GM13976 (cell line): ENCODE measurements at places on chromosomes 12 and 14.

DNA sequence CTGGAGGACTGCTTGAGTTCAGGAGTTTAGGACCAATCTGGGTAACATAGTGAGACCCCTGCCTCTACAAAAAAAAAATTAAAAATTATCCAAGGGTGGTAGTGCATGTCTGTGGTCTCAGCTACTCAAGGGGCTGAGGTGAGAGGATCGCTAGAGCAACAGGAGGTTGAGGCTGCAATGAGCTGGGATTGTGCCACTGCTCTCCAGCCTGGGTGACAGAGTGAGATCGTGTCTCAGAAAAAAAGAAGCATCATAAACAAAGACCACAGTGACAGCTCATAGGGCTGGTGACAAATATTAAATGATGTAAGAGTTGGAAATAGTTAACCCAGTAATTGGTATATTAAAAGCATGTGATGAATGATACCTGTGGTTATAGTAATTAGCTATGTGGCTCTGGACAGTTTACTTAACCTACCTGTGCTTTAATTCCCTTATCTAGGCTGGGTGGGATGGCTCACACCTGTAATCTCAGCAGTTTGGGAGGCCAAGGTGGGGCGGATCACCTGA, 68.0 kb downstream of the GSC start:
- no peak for DNase-seq

- DNase-seq, result no peak
Observed at GRCh38 chr14:102303664-102304063, 1.3 kb downstream of the MOK start.

DNA sequence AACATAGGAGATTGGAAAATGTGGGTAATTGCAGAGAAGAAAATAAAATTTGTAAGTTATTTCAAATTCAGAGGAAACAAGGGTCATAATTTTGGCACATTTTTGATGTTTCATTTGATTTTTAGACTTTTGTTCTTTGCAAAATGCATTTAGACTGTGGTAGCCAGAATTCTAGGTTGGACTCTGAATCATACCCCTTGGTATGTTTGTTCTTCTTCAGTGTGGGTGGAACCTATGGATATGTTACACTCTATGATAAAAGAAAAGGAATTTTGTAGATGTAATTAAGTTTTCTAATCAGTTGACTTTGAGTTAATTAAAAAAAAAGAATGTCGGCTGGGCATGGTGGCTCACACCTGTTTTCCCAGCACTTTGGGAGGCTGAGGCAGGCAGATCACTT, 827.0 kb downstream of the AACS start:
- DNase-seq, result no peak

DNA sequence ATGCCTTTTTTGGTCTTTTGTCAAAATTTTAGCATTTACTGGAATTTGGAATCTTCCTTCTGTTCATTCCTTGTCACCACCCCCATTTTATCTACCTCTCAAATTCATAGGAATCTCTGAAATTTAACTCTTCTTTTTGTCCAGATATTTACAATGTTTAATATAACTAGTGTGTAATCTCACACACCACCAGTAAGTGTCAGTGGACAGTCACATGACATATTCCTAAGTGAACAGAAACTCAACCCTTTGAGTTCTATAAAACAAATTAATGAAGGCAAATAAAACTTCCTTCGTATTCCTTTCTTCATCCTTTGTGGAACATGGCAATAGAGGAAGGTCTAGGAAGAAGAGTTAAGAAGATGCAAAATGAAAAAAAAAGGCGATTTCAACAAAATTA, 26.6 kb downstream of the ATF7 start:
- no peak for DNase-seq

- DNase-seq, result no peak
Observed at GRCh38 chr12:11016937-11017336, 5.5 kb downstream of the TAS2R19 start.
